Activated B cell treated with CpG ODN at 0.5 μM for 24 hours (primary cell): ENCODE measurements at places on chromosomes 1 and 21.

- DNase-seq, result no peak
Observed at GRCh38 chr1:1430114-1430982, 5.1 kb upstream of the VWA1 start.

- no peak for DNase-seq
Observed at GRCh38 chr1:29094433-29094832, 29.3 kb downstream of the TMEM200B start.

DNA sequence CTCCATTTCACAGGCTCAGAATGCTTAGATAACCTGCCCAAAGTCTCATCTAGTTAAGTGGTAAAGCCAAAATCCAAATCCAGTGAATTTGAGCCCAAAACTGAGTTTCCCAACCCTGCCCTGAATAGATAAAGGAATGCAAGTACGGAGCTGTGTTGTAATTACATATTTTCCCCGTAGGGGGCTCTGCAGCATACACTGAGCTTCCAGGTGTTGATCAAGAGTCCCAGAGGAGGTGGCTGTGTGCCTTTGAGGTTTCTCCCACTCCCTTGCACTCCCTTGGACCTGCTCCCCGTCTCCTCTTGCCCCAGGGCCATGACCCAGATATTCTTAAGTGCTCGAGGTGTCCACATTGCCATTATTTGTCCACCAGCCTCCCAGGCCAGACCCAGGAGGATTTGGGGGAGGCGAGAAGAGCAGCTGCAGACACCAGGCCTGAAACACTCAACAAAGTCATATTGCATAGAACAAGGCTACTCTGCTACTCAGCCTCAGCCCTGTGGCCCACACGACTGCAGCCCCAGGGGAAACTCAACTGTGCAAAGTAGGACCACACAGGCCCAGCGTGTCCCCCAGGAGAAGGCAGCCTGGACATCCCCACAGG is 18.4 kb upstream of the LY9 start:
- no peak for DNase-seq

DNA sequence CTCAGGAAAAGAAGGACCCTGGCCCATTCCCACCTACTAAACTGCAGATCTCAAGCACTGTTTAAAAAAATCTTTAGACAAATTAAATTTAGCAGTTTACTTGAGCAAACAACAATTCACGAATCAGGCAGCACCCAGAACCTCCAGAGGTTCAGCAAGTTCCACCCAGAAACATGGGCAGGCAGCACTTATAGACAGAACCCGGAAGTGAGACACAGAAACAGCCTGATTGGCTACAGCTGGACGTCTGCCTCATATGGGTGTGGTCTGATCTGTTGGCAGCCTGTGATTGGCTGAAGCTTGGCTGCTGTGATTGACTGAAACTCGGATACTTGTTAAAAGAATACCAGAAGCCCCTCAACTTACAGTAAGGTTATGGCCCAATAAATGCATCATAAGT is 34.7 kb upstream of the COL6A2 start:
- no peak for DNase-seq

DNA sequence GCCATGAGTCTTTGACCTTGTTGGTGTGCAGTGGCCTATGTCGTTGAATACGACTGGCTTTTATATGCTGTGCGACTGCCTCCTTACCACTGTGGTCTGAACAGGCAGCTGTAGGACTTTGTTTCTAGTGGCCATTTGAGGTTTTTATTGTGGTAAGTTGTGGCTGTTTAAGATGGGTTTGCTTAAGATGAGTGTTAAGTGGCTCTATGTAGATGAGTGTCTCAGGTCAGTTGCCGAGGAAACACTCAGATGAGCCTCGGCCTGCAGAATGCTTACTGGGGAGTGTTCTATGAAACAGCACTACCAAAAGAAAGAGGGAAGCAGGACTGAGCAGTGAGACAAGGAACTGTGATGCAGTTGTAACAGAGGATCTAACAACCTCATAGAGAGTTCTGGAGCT is 14.9 kb upstream of the CD1C start:
- no peak for DNase-seq

DNA sequence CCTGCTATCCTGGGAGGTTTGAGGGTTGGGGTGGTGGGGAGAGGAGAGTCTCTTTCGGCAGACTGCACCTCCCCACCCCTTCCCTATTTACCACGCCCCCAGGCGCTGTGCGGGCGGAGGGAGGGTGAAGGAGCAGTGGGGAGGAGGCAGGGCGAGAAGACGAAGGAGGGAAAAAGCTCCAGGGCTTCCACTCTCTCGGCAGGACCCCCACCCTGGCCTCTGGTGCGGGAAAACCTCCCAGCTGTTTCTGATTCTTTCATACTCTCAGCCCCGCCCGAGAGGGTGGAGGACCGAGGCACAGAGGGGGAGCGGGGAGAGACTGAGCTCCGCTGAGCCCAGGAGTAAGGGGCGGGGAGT is 866 bp upstream of the WNT2B start:
- DNase-seq, result peak; percentile 25

DNA sequence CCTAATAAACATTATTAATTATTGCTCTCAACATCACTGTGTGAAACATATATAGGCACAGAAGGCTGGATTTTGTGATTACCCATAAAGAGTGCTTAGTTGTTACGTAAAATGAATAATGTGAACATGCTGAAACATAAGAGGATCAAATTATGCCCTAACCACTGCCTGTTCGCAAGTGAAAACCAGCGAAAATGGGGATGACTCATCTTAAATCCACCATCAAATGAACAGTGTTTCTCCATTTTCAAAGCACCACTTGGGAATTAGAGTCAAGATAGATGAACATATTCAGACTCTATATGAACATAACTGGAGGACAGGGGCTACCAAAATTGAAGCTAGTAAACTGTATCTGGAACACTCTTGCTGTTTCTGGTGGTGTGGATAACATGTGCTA is 386.2 kb downstream of the HHIPL2 start:
- DNase-seq, result no peak

GRCh38 chr1:202589190-202589930 is 120.9 kb downstream of the SYT2 start:
- DNase-seq, result no peak

GRCh38 chr1:33641104-33641830 is 168.8 kb downstream of the ZSCAN20 start:
- DNase-seq, result no peak

- DNase-seq, result no peak
Observed at GRCh38 chr1:201360486-201360885, 17.0 kb downstream of the TNNT2 start.

- no peak for DNase-seq
Observed at GRCh38 chr1:247110627-247111258, 6.6 kb upstream of the ZNF669 start.

DNA sequence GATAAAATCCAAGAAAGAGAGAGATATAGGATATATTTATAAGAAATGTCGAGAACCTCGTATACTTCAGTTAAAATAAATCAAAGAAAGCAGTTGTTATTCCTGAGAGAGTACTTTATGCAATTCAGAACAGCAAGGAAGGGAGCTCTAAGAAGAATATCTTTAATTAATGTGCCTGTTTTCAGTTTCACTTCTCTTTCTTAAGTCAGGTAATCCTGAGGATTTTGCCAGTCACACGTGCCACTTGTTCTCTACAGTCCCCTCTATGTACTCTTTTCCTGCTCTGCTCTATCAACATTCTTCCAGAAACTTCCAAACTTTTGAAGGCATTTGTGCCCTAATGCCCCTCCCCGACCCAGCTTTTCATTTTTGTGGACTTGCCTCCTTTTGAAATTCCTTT is 211.9 kb downstream of the AKT3 start:
- no peak for DNase-seq

GRCh38 chr1:177302357-177303044 is 131.7 kb downstream of the BRINP2 start:
- no peak for DNase-seq

DNA sequence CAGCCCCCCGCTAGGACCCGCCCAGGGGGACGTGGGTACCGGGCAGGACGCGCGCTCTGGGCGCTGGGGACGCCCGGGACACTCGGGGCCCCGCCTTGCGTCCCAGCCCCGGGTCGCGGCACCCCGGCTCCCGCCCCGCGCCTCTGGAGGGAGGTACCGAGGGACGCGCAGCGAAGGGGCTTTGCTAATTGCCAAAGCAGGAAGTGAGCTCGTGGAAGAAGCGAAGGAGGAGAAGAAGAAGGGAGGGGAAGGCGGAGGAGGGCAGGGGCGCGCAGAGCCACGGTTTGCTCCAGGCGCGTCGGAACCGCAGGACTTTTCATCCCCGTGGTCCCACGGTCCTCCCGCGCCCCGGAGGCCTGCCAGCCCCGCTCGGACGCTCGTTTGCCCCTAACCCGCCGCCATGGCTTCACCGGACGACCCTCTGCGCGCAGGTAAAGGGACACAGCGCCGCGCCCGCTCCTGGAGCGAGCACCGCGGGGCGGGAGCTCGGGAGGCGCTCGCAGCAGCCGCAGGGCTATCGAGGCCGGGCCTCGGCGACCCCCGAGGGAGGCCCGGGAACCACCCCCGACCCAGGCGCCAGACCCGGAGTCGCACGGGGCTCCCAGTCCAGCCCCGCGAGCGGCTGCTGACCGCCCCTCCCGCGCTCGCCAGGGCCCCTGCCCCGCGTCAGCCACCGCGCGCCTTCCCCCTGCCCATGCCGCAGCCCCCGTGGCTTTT is 1.3 kb downstream of the EDARADD start:
- peak; percentile 19 for DNase-seq

GRCh38 chr1:32274646-32275340 is 17.1 kb upstream of the HDAC1 start:
- DNase-seq, result no peak

GRCh38 chr1:169288011-169288414 is 79.6 kb downstream of the NME7 start:
- no peak for DNase-seq

- no peak for DNase-seq
Observed at GRCh38 chr1:212600980-212601379, 7.6 kb upstream of the ATF3 start.

DNA sequence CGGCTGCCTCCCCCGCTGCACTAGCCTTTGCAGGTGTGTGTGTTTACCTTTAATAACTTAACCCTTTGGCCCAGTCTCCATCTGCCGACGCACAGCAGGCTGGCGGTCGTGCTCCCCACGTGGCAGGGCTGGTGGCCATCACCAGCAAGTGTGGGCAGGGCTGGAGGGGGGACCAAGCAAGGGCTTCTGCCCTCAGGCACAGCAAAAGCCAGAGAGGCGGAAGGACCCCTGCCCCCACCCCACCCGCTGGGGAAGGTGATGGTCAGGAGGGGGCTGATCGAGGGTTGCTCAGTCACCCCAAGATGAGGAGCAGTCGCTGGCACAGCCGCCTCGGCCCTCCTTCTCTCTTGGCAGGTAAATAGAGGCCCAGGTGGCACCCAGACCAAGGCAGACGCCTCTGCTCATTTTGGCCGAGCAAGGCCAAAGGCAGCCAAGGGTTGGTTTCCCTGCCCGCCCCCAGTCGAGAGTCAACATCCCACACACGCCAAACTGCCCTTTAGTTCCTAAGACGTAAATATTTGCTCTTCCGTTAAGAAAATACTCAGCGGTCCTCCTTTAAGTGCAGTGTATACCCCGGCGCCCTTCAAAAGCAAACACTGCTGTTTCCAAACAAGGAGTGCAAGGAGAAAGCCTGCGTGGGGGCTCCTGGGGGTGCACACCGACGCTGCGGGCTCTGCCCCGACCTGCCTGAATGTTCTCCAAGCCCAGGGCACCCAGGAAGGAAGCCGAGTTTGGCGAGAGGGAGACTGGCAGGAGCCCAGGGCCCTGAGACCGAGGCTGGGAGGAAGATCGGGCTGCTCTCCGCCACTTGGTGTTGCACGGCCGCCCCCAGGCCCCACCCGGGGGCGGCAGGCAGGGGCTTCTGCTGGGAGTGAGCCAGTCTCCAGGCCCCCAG is 82.7 kb downstream of the SIK1 start:
- DNase-seq, result no peak

GRCh38 chr1:210025870-210026269 is 87.9 kb downstream of the SYT14 start:
- DNase-seq, result no peak

DNA sequence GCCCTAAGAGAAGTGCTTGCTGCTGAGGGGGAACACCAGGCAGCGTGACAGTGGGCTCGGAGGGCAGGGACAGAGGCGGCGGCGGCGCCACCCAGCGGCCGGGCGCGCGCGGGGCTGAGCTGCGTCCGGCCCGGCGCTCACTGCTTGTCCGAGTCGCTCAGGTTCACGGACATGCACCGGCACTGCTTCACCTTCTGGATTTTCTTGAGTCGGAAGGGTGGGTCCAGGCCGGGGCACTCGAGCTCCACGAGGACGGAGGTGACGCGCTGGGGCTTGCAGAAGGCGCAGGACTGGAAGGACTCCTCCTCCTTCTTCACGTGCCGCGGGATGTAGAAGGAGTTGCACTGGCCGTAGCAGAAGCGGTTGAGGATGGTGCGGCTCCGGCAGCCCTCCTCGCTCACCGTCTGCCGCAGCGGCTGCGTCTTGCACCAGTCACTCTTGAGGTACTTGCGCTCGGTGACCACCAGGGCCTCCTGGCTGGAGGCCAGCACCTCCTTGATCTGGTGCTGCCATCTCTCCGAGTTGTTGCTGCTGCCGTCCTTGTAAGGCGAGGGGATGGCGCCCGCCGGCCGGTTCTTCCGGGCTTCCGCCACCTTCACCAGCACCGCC is 119.0 kb downstream of the GREM2 start:
- no peak for DNase-seq
